ENCODE measurements at places on chromosomes 4 and X.

DNA sequence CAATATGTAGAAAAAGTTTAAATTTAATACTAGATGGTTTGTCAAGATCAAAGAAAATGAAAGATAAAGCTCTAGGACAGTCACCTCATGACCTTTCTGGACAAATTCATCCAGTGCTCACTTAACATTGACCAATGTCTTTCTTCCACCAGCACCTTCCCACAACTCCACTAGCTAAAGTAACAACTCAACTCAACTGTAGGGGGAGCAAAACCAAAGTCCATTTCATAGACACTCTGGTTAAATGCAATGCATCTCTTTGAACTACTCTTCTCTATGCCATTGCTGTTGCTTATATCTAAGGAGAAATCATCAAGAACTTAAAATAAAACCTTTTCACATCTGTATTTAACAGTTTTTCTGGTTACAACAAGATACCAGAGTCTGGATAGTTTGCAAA, 25.1 kb downstream of the UGT2B4 start:
- DNase-seq = no peak

DNA sequence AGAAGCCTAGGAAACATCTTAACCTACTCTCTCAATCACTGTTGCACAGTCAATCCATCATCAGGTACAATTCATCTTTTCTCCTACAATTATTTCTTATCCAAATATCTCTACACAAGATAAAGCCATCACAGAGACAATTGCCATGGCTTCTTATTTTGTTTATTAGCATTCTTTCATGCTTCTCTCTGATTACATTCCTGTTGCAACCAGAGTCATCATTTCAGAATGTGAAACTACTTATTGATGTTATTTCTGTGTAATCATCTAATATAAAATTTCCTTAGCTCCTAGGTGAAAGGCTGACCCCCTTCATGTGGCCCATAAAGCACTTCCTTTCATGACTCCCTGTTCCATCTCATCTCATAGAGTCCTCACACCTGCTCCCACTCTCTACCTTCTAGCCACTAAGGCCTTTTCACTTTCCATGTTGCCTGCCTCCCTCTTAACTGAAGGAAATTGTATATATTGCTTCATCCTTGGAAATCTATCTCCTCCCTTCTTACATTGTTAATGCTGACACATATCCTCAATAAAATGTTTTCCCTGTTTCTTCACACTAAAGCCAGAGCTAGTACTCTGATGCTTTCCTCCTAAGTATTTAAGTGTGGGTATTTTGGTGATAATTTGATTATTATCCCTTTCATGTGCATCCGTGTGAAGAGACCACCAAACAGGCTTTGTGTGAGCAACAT, 829.9 kb downstream of the FAT4 start:
- no peak for DNase-seq

DNA sequence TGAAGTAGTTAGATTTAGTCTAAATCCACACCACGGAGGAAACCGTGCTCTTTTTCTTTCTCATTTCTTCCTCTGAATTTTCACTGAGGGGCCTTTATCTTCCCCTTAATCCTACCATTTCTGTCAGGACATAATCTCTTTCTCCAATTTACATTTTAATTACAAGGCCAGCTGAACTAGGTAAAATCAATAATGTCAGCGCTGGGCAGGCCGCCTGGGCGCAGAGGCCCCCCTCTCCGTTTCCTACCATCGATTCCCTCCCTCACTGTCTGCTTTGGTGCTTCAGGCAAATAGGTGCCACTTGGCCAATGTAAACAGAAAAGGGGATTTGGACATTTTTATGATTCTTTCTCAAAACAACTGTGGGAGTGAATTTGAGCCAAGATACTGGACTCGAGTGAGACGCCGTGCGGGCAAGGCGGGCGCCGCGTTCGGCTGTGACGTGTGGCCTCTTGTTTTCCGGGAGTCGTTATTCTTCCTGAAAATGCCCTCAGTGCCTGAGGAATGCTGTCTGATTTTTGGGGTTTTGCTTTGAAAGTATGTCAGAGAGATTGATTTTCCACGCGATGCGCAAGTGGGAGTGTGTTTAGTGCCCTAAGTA, 22.6 kb downstream of the UVSSA start:
- no peak for DNase-seq

GRCh38 chr4:123966990-123967769, 570.6 kb downstream of the SPRY1 start:
- DNase-seq = no peak

DNA sequence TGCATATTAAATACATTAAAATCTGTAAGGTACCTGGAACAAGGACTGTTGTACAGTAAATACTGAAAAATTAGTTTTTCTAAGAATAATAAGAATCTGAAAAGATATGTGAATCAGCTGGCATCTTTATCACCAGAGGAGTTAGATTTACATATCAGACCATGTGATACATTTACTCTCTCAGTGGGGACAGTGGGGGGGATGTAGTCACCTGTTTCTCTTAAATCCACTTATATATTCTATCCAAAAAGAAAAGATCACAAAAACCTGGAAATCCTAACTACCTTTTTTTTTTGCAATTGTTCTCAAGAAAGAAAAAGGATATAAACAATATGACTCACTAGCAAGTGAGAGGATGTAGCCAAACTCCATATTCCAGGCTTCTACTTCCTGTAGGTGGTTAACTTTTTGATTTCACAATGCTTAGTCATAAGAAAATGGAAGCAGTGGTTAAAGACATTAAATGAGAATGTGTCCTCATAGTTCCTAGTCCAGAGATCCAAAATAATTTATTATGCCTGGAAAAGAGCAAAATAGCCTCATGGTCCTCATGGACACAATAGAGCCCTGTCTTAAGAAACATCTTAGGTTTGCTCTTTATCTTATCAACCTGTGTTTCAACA, 22.5 kb upstream of the MYOZ2 start:
- no peak for DNase-seq

- no peak for DNase-seq
These were observed 68.2 kb downstream of the MRPL1 start for GRCh38 chr4:77930876-77931275.

DNA sequence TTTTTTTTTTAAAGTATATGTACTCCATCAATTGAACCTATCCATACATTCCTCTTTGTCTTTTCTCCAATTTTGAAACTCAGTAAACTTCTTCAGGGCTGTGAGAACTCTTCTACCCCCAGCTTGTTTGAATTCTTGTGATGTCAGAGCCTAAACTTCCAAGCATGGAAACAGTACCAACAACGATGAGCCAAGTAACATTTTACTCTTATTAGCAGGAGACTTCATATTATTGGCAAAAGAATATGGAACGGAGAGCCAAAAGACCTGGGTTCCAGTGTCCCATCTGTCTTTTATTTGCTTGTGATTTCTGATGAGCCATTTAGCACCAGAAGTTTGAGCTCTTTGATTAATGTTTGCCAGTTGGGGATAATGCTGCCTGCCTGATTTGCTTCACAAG, 5.3 kb downstream of the DIAPH2 start:
- DNase-seq = no peak

DNA sequence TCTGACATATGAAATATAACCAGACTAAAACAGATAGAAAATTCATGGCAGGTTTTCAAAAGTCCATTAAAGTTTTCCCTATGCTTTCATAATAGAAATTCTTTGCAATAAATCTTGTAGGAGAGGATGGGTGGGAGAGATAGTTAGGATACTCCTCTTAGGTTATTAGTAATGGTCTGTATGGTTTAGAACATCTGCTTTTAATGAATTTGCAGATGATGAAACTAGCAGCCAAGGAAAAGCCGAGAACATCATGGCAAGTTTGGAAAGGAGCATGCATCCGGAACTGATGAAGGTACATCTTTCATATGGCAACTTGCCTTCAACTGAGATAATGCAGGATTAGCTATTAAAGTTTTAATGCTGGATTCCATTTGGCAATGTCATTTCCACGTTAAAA, 70.7 kb downstream of the DOCK11 start:
- no peak for DNase-seq

- no peak for DNase-seq
These were observed 43.2 kb downstream of the ASMT start for GRCh38 chrX:1658071-1658491.

DNA sequence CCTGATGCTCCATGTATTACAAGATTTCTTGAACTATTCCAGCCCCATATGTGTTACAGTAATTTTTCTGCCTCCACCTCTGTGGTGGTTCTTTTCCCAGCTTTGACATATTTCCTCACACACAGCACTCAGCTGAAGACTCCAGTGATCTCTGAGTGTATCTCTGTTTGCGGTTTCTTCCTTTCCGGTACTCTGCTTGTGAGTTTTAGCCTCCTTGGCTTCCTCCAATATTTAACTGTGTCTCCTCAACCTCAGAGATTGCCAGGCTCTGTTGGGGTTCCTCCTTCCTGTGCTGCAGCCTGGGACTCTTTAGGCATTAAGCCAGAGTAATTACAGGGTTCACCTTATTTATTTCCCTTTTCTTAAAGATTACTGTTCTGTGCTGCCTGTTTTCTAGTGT, 73.2 kb downstream of the NFKB1 start:
- DNase-seq = no peak

Data from activated naive CD8-positive, alpha-beta T cell treated with anti-CD3 and anti-CD28 coated beads for 36 hours (primary cell).